ENCODE measurements at places on chromosomes 13 and 19.
A peak's percentile ranks its signal among the peaks of the same experiment; 100 is the strongest.

GRCh38 chr13:58978331-58978730 lies 1185.4 kb downstream of the DIAPH3 start:
- DNase-seq: no peak

- no peak for DNase-seq
Observed at GRCh38 chr13:100497389-100497788, 91.2 kb downstream of the GGACT start.

DNA sequence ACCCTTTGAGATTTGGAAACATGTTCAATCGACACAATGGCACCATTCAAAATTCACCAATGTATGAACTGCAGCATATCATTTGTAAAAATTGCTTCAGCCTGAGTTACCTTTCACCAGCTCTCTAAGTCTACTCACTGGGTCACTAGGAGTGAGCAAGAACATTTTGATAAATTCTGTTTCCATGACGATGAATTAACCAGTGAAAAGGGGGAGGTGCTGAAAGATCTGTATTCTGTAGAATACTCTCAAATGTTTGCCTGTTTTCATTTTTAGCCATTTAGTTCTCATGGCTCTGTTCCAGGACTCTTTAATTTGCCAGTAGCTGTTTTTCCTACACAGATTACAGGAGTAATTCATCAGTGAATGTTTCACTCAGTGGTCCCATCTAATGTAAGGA lies 883.4 kb downstream of the DIAPH3 start:
- no peak for DNase-seq

- no peak for DNase-seq
Observed at GRCh38 chr19:35433448-35433847, 14.6 kb upstream of the FFAR2 start.

DNA sequence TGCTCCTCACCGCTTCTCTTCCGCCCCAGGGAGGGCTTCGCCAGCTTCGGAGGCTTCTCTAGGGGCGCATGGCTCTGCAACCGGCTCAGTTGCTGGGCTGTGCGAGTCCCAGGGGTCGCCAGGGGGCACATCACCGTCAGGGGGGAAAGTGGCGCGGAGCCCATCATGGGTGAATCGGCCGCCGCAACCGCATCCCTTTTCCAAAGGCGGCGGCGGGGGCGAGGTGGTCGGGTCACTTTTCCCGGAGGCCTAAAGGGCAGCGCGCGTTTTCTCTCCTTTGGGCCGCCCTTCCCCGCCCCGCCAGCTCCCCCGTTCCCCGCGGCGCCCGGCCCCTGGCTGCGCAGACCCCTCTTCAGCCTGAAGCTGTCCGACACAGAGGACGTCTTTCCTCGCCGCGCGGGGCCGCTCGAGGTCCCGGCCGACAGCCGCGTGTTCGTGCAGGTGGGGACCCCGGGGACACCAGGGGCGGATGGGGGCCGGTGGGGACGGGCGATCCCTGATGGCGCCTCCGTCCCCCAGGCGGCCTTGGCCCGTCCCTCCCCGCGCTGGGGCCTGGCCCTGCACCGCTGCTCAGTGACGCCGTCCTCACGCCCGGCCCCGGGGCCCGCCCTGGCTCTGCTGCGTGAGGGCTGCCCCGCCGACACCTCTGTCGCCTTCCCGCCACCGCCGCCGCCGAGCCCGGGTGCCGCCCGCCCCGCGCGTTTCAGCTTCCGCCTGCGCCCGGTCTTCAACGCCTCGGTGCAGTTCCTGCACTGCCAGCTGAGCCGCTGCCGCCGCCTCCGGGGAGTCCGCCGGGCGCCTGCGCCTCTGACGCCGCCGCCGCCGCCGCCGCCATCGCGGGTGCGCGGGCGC lies 1.7 kb downstream of the TGFBR3L start:
- DNase-seq: no peak

DNA sequence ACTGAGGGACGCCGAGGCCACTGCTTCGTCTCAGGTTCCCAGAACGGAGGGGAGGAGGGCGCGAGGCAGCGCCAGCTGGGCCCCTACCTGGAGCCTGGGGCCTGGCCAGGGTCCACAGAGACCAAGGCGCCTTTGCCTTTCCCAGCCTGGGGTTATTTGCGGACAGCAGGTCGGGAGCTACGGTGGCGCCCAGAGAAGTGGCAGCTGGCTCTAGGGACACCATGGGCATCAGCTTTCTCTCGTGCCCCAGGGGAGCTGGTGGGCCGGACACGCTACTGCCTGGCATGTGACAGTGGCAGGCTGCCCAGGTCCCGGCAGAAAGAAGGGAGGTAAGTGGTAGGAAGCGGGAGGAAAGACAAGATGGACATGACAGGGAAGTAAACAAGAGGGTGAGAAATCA lies 19.0 kb downstream of the AKT2 start:
- no peak for DNase-seq

- no peak for DNase-seq
Observed at GRCh38 chr19:6806488-6806887, 34.0 kb downstream of the VAV1 start.

GRCh38 chr13:20157151-20157796 lies 3.6 kb downstream of the GJA3 start:
- no peak for DNase-seq

DNA sequence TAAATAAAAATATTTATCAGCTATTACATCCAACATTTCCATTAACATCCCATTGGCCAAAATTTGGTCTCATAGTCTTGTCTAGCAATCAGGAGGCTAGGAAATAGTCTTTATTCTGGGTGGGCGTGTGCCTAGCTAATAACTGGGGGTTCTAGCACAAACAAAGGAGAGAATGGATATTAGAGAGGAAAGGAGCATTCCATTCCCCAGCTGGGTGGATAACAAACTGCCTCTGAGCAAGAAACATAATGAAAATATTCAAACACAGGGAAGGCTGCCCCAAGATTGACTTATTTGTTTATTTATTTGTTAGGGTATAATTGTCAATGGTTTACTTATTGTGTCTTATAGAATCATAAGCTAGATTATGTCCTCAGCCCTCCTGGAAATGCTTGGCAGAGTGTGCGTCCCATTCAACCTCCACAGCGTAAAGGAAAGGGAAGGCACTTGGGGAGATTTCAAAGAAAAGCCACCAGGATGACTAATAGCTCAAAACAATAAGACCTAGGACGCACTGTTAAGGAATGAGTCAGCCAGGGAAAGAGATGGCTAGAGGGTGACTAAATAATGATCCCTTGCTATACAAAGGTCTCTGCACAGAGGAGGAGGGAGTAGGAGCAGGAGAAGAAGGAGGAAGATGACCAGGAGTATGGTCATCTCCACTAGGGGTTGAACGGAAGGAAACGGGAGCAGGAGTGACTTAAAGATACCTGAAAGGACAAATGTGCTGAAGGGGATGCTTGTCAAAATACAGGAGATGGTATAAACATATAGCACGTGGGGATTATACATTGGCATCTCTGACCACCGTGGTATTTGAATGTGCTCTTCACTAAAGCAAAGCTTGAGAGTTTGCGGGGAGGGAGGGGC lies 23.5 kb upstream of the USP12 start:
- no peak for DNase-seq

GRCh38 chr13:93689333-93689732 lies 462.7 kb downstream of the GPC6 start:
- DNase-seq: no peak

GRCh38 chr19:50325310-50326100 lies 3.7 kb downstream of the KCNC3 start:
- peak; percentile 36 for DNase-seq

- no peak for DNase-seq
Observed at GRCh38 chr13:110575322-110576069, 14.0 kb upstream of the RAB20 start.

GRCh38 chr19:6862673-6863078 lies 24.7 kb upstream of the ADGRE1 start:
- peak; percentile 76 for DNase-seq

DNA sequence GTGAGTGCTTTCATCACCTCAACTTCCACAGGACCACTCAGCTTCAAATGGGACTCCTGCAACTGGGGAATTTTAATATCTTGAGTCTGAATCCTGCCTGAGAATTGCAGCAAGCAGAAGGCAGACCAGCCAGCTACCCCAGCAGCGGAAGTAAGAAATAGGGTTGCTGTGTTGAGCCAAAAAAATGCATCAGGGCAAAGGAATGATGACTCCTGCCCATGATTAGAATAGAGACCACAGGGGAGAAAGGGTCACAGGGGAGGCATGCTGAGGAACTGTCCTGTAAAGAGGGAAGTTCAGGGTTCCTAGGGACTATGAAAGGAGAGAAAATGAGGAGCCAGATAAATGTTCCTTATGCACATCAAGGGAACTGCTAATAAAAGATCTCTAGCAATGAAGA lies 370.2 kb downstream of the KCTD12 start:
- no peak for DNase-seq

GRCh38 chr13:82439159-82439904 lies 1442.9 kb downstream of the SLITRK1 start:
- no peak for DNase-seq

- DNase-seq: no peak
Observed at GRCh38 chr19:47497821-47498520, 14.0 kb upstream of the KPTN start.

DNA sequence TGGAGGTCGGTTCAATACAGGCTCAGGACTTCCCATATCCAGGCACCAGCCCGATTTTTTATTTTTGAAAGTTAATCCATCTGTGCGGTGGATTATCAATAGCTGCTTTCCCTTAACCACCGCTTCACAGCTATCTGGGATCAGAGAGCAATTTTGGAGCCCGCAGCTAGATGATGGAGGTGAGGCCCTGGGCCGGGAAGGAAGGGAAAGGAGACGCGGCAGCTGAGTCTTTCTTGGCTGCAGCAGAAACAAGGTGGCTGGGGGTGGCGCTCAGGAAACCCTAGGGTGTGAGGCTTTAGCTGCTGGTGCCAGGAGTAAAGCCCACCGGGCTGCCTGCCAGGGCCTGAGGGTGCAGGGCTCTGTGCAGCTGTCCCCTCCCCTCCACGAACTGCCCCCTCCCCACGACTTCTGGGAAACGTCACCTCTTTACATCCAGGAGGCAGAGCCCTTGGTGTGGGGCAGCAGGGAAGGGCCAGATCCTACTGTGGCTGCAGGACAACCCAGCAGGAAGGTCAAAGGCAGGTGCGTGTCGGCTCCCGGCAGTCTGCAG lies 307.0 kb downstream of the ZNF536 start:
- DNase-seq: no peak

DNA sequence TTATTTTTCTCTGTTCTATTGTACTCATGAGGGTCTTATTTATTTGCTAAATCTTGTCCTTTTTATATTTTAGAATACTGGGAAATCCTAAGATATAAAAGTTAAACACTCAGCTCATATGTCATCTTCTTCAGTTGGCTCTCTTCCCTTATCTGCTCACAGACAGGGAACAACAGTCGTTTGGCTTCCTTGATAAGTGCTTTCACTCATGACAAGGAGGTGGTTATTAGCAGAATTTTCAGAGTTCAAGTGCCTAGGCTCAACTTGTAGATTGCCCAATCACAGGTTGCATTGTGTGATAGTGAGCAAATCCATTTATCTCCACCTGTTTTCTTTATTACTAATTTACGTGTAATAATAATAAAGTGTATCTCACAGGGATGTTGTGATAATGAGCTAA lies 620.3 kb upstream of the PCDH20 start:
- DNase-seq: no peak

- DNase-seq: no peak
Observed at GRCh38 chr19:17948931-17949930, 16.4 kb downstream of the CCDC124 start.

GRCh38 chr13:62110079-62110478 lies 694.4 kb upstream of the PCDH20 start:
- DNase-seq: no peak

DNA sequence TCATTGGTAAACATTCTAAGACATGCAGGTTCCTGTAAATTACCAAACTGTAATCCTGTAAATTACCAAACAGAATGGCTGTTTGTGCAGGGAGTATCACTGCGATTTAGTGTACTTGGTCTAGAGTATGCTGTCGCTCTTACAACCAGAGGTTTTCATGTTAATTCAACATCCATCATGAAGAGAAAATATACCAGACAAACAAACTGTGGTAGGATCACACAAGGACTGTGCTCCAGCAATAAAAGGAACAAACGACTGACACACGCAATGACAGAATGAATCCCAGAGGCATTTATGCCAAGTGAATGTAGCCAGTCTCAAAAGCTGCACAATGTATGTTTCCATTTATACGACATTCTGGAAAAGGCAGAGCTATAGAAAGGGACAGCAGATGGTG lies 31.2 kb downstream of the RFX2 start:
- DNase-seq: no peak

- DNase-seq: no peak
Observed at GRCh38 chr13:40488869-40489391, 177.5 kb downstream of the FOXO1 start.

GRCh38 chr13:52405369-52405766 lies 604 bp downstream of the THSD1 start:
- DNase-seq: no peak

DNA sequence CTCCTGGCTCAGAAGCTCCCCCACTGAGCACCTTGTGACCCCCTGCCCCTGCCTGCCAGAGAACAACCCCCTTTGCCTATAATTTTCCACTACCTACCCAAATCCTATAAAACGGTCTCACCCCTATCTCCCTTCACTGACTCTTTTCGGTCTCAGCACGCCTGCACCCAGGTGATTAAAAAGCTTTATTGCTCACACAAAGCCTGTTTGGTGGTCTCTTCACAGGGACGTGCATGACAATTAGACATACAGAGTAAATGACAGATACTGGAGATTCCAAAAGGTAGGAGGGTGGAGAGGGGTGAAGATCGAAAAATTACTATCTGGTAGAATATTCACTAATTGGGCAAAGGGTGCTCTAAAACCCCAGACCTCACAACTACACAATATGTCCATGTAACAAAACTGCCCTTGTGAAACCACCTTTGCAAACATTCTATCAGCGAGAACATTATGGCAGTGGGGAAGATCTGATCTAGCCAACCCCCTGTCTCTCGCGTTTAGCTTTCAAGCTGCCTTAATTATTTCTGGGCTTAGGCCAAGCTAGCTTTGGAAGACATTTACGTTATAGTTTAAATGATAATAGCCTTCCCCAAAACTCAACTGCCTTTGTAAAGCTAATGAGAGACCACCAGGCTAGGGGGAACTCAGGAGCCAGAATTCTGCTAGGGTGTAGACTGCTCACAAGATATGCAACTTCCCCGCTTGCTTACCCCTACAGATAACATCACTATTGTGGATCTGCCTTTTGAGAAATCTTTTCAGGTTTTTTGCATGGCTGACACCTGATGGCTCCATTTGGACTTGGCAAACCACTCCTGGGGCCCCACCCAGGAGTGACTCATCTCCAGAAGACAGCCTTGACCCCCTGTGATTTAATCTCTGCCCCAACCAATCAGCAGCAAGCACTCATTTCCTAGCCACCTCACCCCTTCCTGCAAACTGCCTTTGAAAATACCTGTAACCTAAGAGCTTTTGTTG lies 1534.0 kb upstream of the SPRY2 start:
- DNase-seq: no peak

DNA sequence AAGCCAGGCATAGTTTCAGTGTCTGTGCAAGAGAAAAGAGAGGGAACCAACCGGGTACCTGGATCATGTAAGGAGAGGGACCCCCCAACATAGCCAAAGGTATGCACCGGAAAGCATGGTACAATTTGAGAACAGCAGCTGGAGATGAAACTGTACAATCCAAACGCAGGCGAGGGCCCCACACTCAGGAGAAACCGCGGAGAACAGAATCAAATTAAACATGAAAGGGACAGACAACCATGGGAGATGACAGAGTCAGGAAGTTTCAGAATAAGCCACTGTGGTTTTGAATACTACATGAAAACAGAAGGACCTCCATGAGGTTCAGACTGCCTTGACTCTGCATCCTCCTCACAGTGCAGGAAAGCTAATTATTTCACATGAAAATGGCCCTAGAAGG lies 62.9 kb upstream of the SPATA13 start:
- DNase-seq: no peak

- no peak for DNase-seq
Observed at GRCh38 chr19:9828551-9829063, 889 bp downstream of the UBL5 start.

GRCh38 chr19:11145536-11145924 lies 10.1 kb downstream of the SPC24 start:
- no peak for DNase-seq

Measured in stimulated activated CD8-positive, alpha-beta memory T cell treated with anti-CD3 and anti-CD28 coated beads, Interleukin-15, amount 100 ng/mL, for 4 hours (primary cell).